T47D (cell line): ENCODE measurements at places on chromosomes 5 and 9.

DNA sequence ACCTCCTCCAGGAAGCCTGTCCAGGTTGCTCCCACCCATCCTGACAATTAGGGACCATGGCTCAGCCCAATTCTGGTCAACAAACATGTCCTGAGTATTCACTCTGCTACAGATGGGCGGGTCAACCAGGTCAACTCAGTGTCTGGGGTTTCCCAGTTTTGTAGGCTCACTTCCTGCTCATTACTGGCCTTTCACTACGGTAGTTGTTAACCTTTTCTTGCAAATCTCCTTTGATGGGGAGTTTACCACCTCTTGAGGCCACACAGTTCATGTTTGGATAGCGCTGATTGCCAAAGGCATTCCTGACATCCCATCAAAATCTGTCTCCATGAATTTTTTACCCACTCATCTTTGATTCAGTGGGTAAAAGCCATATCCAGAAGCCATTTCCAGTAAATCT is 13.8 kb downstream of the TMEM8B start:
- DNase-seq = no peak

DNA sequence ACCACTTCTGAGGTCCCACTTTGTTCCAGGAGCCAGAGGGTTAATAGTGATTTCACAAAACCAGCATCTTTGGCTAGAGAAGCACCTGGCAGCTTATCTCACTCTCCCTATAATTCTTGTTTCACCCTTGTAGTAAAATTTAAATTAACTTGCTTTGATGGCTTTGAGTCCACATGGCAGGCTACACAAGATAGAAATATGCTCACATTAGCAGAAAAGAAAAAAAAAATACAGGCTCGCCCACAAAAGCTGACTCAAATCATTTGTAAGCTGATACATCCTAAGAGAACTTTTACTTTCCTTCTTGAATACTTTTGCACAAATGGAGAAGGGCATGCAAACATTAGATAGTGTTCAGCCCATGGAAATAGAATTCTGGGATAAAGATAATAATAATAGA is 36.2 kb downstream of the TNFSF15 start:
- no peak for DNase-seq

GRCh38 chr9:29648601-29649000 is 2075.3 kb upstream of the C9orf72 start:
- no peak for DNase-seq

DNA sequence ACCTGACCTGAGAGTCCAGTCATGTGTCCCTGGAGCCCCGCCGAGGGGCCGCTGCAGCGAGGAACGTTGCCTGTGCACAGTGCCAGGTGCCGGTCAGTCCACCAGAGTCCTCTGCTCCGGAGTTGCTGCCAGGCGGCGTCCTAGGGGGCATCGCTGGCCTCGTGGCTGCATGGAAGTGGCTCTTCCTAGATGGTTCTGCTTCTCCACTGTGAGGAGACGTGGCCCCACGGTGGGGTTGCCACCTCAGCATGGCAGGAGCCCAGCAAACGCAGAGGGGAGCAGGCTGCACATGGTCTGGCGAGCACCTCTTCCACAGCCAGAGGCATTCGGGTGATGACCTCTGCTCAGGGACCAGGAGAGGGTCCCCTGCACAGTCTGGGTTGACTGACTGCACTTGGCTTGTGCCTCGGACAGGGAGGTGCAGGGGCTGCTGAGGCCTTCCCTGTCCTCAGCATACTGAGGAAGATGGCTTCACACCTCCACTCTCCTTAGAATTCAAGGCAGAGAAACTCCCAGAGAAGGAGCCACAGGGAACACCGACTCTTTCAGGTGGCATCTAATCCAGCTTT is 25.9 kb upstream of the POMT1 start:
- DNase-seq = no peak

DNA sequence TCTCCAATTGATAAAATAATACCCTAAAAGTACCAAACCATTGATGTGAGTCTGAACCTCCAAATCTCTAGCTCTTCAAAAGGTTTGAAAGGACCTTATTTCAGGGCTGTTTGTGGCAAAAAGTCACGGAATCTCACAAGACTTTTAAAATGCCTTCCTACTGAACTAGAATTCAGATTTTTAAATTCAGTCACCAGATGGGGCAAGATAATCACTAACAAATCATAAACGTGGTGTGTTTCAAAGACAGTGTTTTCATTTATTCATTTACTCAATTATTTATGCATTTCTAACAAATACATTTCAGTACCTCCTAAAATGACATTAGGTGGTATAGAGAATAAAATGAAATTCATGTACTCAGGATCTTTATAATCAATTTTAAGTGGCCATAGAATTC is 68.2 kb upstream of the SMC2 start:
- no peak for DNase-seq

DNA sequence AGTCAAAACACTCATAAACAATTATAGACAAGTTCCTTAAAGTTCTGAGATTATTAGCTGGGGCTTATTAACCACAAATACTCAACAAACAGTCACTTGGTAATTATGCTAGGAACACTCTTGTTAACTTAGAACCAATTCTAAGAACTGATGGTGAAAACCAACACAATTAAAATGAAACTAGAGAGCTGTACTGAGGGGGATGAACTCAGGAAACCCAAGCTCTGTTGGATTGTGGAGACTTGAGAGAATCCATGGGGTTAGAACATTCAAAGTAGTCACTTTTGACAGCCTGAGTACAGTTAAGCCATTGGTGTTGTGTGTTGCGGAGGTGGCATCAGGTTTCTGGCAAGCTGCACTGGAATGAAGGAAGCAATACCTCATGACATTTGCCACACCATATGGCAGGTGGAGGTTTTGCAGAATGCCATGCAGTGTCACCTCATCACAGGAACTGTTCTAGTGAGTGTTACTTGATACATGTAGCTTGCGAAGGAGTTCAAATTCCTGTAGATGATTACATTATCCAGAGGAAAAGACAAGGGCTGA is 480.9 kb upstream of the CD180 start:
- no peak for DNase-seq

GRCh38 chr5:17367256-17367840 is 130.7 kb upstream of the TAF11L2 start:
- DNase-seq = no peak

GRCh38 chr5:172299916-172300439 is 16.4 kb upstream of the UBTD2 start:
- DNase-seq = no peak
